ENCODE measurements at places on chromosomes 1 and 21.

DNA sequence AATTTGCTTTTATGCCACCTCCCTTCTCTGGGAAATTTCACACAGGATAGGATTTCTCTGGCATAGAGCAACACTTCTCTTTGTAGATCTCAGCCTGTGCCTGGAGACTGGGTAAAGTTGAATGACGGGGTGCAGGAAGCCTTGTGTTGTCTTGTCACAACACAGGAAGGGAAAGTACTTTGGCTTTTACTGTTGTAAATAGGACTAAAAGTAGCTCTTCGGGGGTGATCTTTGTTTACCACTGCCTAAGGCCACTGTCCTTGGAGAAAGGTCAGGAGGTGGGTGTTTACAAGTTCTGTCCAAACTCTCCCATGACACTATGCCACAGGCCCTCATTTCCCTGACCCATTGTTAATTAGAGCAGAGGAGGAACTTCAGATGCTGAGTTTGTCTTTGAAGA, 139.7 kb downstream of the FGGY start:
- no peak for DNase-seq

- peak; percentile 39 for DNase-seq
These were observed 35.8 kb downstream of the EPHX1 start for GRCh38 chr1:225845571-225846259.

DNA sequence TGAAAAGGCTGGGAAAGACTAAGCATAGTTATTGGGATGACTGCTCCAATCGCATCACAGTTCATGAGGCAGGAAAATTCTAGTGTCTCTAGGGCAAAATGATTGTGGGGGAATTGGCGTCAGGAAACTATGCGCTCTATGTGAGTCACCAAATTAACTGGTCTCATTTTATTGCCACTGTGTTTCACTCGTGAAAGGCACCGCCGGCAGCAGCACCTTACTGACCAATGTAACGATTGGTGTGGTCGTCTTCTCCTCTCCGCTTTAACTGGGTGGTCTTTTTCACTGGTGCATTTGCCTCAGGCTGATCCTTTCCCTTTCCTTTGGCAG, 83.5 kb downstream of the SPAG17 start:
- DNase-seq: no peak

- no peak for DNase-seq
These were observed 23.0 kb downstream of the SPATA46 start for GRCh38 chr1:162353702-162354101.

DNA sequence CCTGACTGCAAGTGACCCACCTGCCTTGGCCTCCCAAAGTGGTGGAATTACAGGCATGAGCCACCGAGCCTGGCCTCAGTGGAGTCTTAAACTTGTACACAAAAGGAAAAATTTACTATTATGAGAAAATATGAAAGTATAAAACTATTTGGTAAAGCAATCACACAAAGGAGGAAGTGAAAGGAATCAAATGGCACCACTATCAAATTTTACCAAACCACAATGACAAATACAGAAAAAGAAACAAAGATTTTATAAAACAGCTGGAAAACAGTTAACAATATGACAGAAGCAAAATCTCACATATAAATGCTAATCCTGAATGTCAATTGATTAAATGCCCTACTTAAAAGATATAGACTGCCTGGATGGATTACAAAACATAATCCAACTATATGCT, 42.1 kb upstream of the NEGR1 start:
- DNase-seq: no peak

DNA sequence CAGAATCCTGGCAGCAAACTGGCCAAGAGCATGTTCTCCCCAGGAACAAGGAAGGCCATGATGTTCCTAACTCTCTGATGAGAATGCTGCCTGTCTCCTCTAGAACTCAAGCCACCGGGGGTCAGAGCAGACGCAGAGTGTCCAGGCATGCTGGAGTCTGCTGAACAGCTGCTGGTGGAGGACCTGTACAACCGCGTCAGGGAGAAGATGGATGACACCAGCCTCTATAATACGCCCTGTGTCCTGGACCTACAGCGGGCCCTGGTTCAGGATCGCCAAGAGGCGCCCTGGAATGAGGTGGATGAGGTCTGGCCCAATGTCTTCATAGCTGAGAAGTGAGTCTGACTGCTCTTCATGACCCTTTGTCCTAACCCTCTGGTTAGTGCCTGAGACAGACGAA, 23.4 kb downstream of the STYXL2 start:
- DNase-seq: no peak

DNA sequence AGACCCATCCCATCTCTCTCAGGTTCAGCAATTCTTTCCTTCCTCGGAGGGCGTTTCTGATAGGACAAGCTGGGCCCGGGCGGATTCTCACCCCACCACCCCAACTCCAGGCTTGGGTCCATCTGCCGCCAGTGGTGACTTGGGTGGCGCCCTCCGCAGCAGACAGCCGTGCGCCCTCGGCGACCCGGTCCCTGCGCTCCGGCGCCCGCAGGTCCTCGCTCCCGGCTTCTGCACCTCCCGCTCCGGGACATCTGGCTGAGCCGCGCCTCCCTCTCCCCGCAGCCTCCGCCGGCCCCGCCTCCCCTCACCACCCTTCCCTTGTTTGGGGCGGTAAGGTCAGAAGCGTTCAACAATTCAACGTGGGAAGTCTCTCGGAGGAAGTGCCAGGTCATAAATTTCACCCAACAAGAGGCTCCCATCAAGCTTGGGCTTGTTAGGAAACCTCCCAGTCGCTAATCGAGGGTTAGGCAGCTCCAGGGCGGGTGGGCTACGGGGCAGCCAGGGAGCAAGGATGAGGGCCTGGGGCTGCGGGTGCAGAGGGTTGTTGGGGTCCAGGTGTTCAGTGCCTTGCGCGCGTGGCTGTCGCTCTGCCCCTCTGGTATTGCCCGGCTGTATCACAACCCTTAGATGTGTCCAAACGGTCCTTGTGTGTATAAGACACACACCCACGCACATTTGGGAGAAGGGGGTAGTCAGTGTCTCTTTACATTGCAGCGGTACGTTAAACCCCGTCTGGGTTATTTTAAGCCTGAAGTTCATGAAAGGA, 39.8 kb downstream of the OLIG1 start:
- no peak for DNase-seq

- DNase-seq: no peak
These were observed 15.3 kb downstream of the BECN2 start for GRCh38 chr1:241972703-241973369.

DNA sequence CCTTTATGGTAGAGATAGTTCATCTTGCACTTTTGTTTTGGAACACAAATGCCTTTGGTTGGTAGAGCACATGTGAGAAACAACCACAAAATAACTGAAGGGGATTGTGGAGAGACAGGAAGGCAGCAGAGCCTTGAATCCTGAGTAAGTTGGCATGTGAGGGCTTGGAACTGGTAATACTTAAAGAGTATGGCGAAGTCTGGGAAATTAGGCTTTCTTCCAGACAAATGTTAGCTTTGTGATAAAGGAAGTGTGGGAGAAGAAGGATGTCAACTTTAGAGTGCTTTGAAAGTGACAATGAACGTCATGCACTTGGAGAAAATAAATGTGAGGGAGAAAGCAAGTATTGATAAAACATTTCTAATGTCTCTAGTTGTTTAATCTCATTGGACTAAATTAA, 476.3 kb upstream of the ZRANB2 start:
- DNase-seq: no peak

DNA sequence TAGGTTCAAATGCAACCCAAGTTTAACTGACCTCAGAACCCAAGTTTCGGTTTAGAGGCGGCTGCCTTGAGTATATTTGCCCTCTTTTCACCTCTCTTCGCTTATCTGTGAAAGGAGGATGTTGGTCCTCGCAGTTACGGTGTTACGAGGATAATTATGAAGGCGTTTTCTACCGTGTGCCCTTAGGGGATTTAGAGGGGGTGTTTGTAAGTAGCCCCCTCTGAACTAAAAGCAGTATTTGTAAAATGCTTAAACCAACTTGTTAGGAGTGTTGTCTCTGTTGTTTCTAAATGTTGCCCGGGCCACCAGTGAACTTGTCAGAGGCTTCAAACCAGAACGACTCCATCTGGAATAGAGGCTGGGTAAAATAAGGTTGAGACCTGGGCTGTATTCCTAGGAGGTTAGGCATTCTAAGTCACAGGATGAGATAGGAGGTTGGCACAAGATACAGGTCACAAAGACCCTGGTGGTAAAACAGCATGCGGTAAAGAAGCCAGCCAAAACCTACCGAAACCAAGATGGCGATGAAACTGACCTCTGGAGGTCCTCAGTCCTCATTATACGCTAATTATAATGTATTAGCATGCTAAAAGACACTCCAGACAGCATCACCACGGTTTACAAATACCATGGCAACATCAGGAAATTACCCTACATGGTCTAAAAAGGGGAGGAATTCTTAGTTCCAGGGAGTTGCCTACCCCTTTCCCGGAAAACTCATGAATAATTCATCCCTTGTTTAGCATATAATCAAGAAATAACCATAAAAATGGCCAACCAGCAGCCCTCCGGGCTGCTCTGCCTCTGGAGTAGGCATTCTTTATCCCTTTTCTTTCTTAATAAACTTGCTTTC, 1.0 kb upstream of the PSRC1 start:
- DNase-seq: no peak

DNA sequence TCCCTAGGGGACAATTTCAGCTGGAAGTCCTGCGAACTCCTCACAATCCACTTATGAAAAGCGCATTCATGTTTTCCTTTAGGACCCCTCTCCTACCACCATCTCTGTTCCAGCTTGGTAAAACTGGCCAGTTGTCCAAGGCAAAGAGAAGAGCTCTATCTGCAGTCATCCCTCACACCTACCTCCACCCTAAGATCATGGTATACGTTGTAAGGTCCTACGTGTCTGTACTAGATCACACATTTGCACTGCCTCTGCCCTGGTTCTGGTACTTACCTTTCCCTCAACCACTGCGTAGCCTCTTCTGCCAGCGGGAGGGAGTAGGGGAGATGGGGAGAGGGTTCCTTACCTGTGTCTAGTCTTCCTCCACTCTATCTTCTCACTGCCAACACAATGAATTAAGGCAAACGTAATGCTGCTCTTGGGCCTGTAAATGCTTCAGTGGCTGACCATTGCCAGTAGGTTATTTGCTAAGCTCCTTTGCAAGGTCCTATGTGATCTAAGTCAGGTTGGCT, 739 bp upstream of the NUP133 start:
- DNase-seq: no peak

DNA sequence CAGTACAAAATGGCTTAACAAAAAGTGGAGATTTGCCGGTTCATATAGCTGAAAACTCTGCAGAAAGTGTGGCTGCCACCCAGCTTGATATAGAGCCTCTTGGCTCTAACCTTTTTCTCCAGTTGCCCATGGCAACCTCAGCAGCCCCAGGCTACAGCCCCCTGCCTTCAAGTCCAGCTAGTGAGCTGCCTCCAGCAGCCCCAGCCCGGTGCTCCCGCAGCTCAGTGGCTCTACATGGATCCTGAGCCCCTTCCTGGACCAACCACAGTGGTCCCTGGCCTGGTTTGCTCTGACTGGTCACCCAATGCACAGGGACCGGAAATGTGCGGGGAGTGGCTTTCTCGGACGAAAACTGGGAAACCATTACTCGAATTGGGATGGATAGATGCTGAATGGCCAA, 13.3 kb upstream of the ATF3 start:
- no peak for DNase-seq

- no peak for DNase-seq
These were observed 19.9 kb upstream of the EVI5 start for GRCh38 chr1:92804721-92805201.

DNA sequence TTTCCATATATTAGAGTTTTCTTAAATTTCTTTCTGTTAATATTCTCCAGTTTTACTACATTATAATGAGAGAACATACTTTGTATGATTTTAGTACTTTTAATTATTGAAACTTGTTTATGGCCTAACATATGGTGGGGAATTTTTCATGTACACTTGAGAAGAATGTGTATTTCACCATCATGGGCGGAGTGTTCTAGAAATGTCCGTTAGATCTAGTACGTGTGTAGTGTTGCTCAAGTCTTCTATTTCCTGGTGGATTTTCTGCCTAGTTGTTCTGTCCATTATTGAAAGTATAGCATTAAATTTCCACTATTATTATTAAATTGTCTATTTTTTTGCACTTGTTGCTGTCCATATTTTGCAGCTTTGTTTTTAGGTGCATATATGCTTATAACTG, 64.0 kb upstream of the RGS21 start:
- DNase-seq: no peak

DNA sequence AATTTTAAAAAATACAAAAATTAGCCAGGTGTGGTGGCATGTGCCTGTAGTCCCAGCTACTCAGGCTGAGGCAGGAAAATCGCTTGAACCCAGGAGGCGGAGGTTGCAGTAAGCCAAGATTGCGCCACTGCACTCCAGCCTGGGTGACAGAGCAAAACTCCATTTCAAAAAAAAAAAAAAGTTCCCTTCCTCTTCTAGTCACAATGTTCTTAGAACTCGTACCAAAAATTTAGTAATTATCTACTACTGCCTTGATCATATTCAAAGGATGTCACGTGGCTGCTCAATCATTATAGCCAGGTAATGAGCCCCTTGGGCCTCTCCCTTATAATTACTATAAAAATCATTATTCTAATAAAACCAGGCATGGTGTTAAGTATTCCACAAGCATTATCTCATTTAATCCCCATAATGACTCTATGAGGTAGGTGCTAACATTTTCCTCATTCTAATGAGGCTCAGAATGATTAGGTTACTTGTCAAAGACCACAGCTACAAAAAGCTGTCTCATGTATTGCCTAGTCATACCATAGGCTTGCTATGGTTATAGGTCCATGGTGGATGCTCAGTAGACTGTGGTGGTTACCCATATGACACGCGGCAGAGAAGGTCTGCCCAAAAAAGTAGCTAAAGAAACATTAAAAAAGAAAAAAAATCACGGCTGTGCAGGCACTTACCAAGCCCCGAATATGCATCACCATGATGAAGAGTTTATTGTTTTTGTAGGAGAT, 15.5 kb upstream of the PPP1R15B start:
- DNase-seq: no peak

DNA sequence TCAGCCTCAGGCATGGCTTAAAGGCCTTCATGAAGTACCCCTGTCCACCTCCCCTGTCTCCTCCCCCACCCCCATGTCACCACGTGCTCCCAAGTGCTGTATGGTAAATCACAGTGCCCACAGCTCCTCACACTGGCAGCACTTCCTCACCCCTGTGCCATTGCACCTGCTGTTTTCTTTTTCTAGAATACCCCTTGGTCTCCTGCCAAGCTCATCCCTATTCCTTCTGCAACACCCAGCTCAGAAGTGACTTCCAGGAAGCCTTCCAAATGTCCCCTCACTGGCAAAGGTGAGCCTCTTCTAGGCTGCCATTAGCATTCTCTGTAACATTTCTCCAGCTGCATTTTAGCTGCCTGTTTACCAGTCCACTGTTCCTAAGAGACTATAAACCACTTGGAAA, 9.4 kb downstream of the AKNAD1 start:
- no peak for DNase-seq

- DNase-seq: no peak
These were observed 16.1 kb upstream of the SLAMF1 start for GRCh38 chr1:160662910-160663309.

DNA sequence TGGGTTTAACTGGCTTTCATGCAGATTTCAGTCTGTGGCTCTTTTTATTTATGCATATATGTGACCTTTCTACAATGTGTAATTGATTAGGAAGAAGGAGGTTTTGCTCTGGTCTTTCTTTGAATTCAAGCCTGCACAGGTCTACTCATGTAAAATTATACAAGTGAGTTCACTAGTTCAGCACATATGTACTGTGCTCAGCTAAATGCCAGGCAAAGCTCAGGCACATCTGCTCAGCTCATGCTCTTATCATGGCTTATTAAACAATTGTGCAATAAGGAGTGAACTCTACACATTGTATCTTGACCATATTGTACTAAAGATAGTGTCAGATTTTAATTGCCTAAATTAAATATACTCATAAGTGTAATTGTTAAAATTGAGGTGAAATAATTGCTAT, 378.4 kb downstream of the ADGRL2 start:
- no peak for DNase-seq

- DNase-seq: no peak
These were observed 525.1 kb downstream of the LMO4 start for GRCh38 chr1:87853576-87854351.

GRCh38 chr1:162215902-162216301, 146.4 kb downstream of the NOS1AP start:
- DNase-seq: no peak

Data from stimulated activated CD4-positive, alpha-beta T cell treated with anti-CD3 and anti-CD28 coated beads, Interleukin-4, amount 100 ng/mL, for 24 hours (primary cell).